ACHN (cell line): ENCODE measurements at places on chromosomes 6 and 20.

- no peak for DNase-seq
Observed at GRCh38 chr6:4287372-4287771, 152.0 kb upstream of the ECI2 start.

DNA sequence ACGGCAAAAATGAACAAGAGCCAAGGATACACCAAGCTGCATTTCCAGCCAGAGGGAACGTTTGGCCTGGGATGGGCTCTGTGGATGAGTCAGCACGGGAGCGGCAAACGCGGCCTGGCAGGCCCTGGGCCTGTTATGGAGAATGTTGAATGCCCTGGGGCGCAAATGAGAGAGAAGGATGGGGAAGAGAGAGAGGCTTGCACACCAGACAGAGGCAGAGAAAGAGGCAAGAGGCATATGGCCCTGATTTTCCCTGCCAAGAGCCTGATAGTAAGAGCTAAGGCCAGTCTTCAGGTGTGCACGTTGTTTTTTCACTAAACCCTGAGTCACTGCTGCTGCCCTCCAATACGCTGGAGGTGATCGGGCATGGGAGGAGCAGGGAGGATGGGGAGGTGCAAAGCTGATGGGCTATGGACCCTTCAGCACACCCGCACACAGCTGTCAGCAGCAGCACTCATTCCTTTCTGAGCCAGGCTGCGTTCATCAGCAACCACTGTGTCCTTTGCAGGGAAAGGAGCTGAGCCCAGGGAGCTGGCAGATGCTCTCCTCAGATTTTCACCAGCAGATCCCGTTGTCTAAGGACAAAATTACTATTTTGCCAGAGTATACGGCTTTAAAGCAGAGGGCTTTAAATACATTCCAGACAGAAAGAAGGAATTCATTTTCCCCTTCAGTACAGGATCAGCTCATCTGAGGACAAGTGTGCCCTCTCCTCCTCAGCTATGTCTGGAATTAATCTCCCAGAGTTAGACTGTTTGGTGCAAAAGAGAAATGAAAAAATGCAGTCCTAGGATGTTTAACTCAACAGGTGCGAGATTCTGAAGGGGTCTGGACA is 61.7 kb upstream of the SLC22A23 start:
- no peak for DNase-seq

DNA sequence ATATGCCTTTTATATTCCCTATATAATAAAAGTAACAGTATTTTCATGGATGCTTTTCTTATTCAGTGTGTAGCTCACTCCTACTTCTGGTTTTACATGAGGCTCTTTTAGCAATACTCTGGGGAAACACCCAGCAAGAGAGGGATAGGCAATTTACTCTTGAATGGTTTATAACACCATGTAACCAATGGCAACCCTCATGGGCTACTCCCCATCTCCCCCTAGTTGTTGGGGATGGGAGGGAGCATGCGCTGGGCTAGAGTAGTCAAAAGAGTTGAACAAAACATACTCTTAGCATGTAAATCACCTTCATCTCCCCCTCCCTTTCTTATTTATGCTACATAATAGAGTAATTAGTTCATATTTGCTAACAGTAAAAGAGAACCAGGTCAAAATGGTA is 140.1 kb upstream of the LRFN2 start:
- no peak for DNase-seq

DNA sequence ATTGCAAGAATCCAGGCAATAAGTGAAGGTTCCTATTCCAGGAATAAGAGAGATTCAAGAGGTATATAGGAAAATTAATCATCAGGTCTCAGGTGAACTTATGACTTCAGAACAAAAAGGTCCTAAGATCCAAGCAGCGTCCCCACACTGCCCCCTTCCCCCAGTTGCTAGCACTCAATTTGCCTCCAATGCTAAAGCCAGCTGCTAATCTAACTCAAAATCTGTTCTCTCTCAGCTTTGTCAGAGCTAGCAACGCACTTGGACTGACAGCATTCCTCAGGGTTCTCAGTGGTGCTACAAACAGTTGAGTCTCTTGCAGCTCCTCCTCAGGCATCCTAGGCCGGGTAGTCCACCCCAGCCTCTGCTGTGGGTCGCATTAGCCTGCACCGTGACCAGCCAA is 148.3 kb downstream of the RFX6 start:
- no peak for DNase-seq

DNA sequence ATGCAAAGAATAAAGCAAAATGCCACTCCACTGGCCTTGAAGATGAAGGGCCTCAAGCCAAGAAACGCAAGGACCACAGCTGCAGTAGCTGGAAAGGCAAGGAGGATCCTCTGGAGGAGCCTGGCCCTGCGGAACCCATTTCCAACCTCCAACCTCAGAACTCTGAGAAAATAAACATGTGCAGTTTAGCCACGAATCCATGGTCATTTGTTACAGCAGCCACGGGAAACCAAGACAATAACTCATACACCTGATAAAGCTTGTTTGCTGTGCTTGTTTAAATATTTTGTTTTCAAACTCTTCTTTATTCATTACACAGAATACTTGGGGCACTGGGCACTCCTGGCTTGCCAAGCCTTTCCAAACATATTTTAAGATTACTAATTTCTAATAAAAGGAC is 10.4 kb downstream of the SERPINB6 start:
- DNase-seq, result no peak

DNA sequence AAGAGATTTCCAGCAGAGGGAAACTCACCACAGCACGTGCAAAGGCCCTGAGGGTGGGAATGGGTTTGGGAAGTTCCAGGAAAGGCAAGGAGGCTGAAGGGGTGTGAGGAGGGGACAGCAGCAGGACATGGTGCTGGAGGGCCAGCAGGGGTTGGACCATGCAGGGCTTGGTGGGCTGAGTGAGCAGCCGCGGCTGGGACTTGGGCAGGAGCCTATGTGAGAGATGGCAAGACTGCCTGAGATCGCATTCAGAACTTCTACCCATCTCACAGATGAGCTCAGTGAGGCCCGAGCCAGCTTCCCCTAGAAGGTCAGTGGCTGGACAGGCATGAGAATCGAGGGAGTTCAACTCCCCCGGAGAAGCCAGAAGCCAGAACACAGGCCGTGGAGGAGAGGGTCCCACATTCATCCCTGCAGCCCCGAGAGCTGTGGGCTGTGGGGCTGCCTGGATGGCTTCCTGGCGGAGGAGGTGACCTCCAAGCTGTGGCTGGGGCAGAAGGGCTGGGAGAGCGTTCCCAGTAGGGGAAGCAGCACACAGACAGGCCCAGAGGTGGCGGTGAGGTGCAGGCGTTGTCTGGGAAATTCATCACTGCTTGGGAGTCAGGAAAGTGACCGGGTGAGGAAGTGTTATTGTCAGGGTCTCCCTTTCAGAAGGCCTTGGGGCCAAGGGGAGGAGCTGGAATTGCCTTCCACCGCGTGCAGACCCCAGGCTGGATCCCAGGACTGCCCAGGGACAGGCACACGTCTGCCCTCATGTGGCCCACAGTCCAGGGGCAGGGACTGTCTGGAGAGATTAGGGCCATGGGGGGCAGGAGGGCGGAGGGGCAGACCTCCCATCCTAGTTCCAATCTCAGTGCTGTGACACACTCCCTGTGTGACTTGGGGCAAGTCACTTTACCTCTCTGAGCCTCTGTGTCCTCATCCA is 103.8 kb downstream of the CEBPB start:
- no peak for DNase-seq

DNA sequence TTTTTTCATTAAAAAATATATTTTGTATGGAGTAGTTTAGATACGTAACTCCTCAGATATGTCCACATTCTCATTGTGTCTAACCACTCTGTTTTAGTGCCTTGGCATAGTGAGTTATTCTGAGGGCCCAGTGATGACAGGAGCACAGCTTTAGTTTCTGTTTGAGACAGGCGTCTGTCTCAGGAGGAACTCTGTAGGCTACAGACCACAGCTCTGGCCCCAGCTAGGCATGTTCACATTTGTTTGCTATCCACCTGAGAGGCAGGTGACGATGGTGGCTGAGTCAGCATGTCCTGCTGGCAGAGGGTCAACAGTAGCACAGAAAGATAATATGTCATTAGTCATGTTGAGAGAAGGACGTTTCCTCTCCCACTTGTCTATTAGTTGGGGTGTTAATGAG is 16.3 kb downstream of the LRRC1 start:
- DNase-seq, result no peak

DNA sequence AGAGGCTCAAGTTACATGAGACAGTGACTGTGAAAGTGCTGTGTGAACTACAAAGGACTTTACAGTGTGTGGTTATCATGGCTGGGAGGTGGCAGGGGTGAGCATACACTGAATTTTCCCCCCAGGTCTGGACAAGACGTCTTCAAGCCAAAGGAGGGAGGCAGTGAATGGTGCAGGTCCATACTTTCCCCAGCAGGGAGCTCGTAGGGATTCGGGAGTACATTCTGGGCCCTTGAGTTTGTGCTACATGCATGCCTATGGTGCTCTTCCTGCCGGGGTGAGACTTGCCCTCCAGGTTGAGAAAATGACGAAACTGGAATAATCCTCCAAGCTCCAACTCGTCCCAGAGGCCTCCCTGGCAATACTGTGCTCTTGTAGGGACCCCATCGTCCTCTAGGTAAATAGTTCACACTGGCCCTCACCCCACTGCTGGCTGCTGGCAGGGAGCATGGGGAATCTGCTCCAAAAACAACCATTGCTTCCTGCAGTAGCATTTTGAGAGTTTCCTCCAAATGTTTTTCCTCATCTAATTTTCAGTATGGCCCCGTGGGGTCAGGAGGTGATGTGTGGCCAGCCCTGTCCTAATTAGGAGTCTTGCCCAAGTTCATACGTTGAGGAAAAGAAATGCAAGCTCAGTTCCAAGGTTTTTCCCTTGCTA is 57.6 kb downstream of the ZNF831 start:
- no peak for DNase-seq

DNA sequence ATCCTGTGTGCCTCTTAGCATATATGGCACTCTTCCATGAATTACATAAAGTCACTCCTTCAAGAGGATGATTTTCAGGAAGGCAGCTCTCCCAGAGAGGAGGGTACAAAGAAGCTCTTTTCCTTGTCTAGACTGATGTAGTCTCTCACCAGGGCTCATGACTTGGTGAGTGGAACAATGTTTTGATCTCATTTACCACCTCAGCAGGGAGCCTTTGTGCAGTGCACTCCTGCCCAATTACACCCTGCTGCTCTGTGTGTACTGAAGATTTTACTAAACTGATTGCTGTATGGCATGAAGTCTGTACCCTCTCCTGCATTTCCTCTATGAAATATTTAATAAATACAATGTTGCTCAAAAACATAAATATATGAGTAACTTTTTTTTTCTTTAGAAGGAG is 598.3 kb upstream of the HS3ST5 start:
- no peak for DNase-seq

- DNase-seq, result no peak
Observed at GRCh38 chr6:157755746-157756411, 67.2 kb upstream of the SNX9 start.

- DNase-seq, result no peak
Observed at GRCh38 chr6:160088784-160089533, 32.7 kb upstream of the SLC22A1 start.

GRCh38 chr6:19736066-19736465 is 101.1 kb upstream of the ID4 start:
- no peak for DNase-seq

DNA sequence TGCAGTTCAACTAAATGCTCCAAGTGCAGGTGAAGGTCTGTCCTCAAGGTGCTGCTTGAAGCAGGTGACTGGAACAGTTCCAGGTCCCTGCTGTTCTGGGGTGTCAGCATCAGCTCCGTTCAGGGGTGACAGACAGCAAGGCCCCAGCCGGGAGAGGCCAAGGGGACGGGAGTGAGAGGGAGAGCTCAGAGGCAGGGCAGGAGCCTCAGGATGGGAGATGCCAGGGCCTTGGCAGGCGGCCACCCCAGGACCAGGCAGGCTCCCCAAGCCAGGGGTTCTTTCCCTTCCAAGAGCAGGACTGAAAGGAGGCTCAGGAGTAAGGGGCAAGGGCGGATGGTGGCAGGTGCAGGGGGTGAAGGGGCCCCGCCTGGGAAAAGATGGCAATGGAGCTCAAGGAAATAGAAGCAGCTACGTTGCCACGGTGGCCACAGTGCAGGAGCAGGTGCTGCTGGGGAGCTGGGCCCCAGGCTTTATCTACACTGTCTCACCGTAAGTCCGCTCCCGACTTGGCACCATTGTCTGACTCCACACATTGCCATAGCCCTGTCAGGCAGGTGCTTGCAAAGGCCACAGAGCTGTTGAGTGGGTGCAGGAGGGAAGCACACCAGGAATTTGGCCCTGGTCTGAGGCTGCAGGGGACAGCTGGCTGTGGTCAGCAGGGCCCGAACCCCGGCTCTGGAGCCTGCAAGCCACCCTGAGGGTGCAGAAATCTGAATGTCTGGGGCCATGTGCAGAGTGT is 43.1 kb downstream of the ERMARD start:
- DNase-seq, result no peak

- no peak for DNase-seq
Observed at GRCh38 chr6:135839121-135839520, 12.4 kb upstream of the PDE7B start.

DNA sequence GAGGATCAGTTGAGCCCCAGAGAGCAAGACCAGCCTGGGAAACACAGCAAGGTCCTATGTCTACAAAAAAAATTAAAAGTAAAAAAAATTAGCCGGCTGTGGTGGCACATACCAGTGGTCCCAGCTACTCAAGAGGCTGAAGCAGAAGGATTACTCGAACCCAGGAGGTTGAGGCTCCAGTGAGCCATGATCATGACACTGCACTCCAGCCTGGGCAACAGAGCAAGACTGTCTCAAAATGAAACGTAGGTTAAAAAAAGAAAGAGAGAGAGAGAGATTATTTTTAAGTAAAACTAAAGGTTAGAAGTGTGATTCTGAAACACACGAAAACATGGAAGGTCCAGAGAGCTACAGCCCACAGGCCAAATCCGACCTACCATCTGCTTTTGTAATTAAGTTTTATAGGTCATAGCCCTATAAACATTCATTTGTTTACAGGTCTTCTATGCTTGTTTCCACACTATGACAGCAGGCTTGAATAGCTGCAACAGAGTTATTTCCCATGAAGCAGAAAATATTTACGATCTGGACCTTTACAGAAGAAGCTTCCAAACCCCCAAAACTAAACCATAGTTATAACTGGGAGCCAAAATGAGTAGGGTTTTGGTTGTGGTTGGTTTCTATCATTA is 279.7 kb downstream of the GMDS start:
- no peak for DNase-seq

- no peak for DNase-seq
Observed at GRCh38 chr6:1175877-1176276, 136.0 kb upstream of the FOXQ1 start.

DNA sequence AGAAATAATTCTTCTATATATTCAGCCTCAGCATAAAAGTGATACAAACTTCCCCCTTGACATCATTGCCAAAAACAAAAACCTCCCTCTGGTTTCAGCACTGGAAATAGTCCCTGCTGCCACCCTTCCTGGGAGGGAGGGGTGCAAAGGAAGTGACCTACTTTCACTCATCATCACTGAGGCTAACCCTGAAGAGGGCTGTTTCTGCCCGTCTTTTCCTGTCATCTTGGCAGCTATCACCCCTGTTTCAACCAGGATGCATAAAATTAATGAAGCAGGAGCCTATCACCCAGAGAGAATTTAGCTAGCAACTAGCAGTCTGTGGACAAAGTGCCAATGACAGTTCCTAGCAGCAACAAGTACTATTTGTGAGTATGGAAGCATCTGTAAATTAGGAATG is 397.8 kb downstream of the LAMA2 start:
- DNase-seq, result no peak

- no peak for DNase-seq
Observed at GRCh38 chr20:16612706-16613105, 39.5 kb upstream of the KIF16B start.

GRCh38 chr6:132096245-132096644 is 145.1 kb upstream of the CCN2 start:
- DNase-seq, result no peak

GRCh38 chr6:32164295-32164694 is at the start of gene EGFL8:
Gene EGFL8 (plus strand): TSS chr6:32164595. CDS start chr6:32166166, 1,571 bp downstream.
- no peak for DNase-seq
